ENCODE measurements at places on chromosomes 5 and 9.

GRCh38 chr5:36442796-36443195, 141.1 kb upstream of the RANBP3L start:
- no peak for DNase-seq

- DNase-seq: peak; percentile 90
Observed at GRCh38 chr9:88809355-88810161, 181.7 kb upstream of the S1PR3 start.

- no peak for DNase-seq
Observed at GRCh38 chr9:86202338-86202882, 57.0 kb downstream of the C9orf153 start.

- DNase-seq: no peak
Observed at GRCh38 chr5:170330568-170331054, 33.0 kb upstream of the LCP2 start.

- peak; percentile 37 for DNase-seq
Observed at GRCh38 chr5:42828671-42829070, 17.0 kb upstream of the SELENOP start.
